ENCODE measurements at places on chromosomes 16 and 17.

DNA sequence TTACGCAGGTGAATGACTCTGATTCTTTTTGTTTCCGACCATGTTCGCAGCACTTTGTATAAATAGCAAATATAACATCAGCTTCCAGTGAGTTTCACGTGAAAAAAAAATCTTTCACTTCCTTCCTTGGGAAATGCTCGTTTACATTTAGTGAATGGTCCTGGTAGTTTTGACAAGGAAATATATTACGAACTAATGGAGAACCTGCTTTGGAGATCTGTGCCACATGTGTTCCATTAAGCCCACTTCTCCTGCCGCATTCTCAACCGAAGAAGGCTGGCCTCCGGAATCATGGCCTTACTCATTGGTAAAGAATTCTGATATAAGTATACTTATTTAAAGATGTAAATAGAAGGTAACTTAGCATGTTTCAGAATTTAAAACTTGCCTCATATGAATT, 3.6 kb downstream of the CRAMP1 start:
- peak; percentile 52 for DNase-seq

- DNase-seq: no peak
Measured at GRCh38 chr16:89902980-89903379, 15.7 kb upstream of the MC1R start.

GRCh38 chr16:74749291-74750055, 25.1 kb downstream of the FA2H start:
- no peak for DNase-seq

- no peak for DNase-seq
Measured at GRCh38 chr17:82600731-82601446, 47.4 kb downstream of the WDR45B start.

- DNase-seq: peak; percentile 39
Measured at GRCh38 chr17:10063730-10064241, 134.6 kb downstream of the GAS7 start.

GRCh38 chr17:72432143-72432621, 311.4 kb downstream of the SOX9 start:
- DNase-seq: no peak

DNA sequence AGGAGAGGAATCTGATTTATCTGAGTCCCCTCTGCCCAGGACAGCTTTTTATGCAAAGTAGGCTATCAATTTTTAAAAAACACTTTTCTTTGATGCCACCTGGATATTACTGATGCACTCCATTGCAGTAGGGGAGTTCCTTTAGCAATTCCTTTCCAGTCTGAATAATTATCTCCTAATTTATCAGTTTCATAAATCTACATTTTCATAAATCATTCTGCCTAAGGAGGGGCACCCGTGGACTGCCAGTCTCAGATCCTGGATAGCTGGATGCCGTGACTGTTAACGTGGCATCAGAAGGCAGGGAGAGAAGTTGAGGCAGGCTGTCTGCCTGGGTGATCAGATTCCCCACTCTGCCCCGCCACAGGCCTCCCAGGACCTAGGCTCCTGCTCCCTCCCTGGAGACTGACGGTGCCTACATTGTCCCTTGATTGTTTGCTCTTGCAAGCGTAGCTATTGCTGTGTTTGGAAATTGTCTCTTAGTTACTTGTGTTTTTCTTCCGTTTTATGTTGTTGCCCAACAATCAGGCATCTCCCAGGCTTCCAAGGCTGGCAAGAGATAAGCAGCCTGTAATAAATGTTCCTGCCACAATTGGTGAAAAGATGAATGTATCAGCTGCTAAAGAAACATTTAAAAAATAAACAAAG, 75.2 kb downstream of the KATNIP start:
- no peak for DNase-seq

DNA sequence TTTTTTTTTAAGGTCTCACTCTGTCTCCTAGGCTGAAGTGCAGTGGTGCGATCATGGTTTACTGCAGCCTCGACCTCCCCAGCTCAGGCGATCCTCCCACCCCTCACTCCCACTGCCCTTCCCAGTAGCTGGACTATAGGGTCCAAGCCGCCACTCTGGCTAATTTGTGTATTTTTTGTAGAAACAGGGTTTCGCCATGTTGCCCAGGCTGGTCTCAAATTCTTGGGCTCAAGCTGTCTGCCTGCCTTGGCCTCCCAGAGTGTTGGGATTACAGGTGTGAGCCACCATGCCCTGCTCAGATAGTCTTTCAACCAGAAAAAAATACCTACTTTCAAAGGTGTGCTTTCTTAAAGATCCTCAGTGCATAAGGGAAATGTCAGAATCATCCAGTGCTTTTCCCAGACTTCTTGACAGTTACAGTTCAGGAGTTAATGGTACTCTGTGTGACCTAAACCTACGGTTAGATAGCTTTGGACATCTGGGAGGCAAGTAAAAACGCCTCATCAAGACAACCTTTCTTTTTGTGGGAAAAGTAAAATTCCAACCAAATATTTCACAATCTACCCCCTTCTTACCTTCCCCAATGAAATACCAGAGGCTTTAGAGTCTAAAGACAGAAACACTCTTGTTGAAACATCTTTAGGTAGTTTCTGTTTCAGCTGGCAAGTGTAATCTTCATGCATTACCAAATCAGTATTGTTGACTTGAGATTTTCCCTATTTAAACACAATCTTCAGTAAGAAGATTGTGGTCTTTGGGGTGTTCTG, 6.8 kb downstream of the RSPRY1 start:
- DNase-seq: peak; percentile 69

- no peak for DNase-seq
Measured at GRCh38 chr16:88810166-88810911, 1.4 kb downstream of the APRT start.

DNA sequence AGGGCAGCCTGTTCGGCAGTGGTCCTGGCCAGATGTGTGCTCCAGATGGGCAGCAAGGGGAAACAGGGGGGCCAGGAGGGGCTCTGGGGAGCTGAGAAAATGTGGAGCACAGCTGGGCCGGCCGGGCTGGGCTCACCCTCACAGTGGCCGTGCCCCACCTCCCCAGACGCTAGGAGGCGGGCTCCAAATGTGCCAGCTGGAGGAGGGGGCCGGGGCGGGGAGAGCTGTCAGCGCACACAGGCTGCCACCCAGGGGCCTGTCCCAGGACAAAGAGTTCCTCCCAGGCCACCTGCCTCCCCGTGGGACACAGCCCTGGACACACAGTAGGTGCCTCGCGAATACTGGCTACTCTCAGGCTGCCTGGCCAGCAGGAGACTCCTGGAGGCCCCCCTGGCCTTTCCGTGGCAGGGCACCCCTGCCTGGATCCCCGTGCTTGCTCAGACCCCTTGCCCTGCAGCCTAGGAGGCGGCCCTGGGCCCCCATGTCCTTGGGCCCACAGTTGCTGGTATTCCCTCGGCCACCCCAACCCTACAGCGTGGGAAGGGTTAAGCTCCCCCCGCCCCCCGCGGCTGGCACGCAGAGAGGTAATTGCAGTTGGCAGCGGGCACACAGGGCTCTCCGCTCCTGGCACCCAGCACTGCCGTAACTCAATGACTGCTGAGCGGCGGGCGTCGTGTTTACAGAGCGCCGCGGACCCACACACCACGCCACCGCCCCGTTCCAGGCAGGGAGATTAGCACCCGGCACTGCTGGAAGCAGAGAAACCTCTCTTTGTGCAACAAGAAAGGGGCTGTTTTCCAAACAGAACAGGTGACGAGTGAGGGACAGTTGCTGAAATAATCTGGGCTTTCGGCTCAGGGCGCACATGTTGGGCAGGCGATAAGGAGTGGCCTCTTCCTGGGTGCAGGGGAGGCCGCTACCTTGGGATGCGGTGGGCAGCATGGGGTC, 32.2 kb downstream of the BAHCC1 start:
- no peak for DNase-seq

DNA sequence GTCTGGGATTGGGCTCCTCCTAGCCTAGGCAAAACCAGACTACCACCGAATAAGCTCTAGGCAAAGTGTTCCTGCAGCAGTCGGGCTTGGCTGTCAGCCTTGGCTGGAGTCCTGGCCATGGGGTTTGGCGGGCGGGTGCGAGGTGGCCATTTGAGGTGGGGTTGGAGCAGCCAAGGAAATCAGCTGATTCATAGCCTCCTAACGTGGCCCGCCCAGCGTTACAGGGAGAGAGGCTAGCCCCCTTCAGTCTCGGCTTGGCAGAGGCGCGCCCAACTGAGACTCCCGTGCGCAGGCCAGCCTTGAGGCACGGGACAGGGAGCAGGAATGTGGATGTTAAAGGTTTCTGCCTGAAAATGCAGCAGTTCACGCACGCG, 1.9 kb downstream of the PMP22 start:
- peak; percentile 82 for DNase-seq

DNA sequence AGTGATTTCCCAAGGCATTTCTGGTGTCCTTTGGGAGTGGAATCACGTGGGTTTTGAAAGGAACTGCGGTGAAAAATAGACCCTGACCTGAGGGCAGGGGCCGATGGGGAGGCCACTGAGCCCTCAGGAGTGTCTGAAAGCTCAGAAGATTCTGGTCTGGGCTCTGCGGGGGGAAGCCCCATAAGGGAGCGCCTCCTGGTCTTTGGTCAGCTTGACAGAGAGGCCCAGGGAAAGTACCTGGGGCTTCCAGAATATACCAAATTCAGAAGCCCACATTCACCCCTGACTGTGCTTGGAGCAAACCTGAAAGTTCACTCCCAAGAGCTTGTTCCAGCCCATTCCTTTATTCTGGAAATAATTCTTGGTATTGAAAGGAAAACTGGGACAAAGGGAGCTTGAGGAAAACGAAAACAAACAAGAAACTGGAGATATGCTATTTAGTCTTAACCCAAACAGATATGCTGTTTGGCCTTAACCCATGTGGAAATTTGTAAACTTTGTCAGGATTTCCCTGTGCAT, 23.2 kb upstream of the NAGLU start:
- no peak for DNase-seq

DNA sequence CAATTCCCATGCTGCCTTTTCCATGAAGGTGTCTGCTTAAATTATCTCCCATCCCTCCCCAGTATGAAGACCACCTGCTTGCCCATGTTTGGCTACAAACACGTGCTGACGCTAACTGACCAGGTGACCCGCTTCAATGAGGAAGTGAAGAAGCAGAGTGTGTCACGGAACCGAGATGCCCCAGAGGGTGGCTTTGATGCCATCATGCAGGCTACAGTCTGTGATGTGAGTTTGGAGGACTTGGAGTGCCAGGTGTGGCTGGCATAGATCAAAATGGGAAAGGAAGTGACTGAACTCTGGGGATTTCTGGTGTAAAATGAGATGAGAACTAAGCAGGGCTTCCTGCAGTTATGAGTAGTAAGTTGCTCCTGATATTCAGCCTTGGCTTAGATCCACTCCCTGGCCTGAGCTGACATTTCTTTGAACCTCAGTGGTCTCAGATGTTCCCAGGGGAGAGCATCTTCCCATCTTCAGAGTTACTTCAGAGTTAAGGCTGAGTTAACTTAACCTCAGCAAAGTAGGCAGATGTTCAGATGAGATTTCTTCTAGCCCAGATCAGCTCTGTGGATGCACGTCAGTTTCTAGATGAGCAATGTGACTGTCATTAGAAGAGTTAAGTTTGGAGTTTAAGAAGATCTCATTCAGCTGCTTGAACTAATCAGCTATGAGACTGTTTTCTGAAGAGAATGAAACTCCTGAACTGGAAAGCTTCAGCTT, 32.7 kb downstream of the ITGB3 start:
- DNase-seq: peak; percentile 58

DNA sequence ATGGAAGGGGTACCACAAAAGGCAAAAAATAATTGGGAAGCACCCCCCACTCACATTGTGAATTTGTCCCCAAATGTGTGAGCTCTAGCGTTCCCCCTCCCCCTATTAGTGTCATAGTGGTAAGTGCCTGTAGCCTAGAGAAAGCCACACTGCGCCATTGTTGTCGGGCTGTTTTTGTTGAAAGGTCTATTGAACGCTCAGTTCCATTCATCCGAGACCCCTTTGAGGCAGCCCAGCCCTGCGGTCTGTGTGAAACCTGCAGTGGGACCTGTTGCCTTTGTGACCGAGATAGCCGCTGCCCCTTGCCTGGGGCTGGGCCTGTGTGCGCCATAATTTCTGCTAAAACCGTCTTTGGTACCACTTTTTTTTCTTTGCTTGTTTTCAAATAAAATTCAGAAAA, 3.0 kb downstream of the JPT2 start:
- DNase-seq: no peak

DNA sequence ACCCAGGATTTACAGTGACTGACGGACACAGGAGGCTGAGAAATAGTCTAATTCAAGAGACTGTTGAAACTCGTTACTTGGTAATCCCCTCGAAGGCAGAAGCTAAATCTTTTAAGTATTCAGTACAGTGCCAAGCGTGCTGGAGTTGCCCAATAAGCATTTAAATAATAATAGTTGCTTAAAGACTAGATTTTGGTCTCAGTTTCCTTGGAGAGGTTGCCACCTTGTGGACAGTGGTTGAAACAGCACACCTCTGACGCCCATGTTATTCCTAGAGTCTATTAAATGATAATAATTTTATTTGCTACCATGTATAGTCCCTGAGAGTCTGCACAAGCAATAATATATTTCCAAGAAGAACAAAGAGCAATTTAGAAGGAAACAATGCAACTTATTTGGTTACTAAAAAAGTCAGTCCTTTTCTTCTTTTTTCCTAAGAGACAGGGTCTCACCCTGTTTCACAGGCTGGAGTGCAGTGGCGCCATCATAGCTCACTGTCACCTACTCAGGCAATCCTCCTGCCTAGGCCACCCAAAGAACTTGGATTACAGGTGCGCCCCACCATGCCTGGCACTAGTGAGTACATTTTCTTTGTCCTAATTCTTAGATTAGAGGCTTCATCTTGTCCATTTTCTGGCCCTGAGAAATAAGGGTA, 138.0 kb upstream of the NUDT7 start:
- DNase-seq: peak; percentile 57

DNA sequence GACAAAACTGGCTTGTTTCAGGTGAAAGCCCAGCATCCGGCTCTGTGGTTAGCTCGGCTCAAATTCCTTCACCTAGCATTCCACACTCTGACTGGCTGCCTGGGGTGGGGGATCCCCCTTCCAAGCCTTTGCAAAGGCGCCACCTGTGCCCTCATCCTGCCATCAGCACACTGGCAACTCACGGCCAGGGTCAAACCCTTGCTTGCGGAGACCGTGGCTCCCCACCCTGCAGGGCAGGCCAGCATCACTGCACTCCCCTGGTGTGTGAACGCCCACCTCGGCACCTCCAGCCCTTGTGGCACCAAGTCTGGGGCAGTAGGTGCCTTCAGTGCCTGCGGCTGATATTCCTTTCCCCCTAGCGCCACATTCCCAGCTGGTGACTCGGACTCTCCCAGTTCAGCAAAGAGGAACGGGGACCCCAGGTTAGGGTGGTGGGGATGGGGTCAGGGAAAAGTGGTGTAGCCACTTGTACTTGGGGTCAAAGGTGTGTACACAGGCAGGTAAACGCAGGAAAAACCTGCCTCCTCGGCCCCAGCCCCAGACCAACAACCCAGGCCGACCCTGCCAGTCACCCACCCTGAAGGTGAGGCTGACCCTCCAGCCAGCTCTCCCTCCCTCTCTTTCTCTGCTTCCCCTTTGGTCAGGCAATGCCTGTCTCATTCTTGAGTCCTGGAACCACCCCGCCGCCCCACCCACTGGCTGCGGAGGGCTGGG, 1.1 kb downstream of the FLII start:
- no peak for DNase-seq

DNA sequence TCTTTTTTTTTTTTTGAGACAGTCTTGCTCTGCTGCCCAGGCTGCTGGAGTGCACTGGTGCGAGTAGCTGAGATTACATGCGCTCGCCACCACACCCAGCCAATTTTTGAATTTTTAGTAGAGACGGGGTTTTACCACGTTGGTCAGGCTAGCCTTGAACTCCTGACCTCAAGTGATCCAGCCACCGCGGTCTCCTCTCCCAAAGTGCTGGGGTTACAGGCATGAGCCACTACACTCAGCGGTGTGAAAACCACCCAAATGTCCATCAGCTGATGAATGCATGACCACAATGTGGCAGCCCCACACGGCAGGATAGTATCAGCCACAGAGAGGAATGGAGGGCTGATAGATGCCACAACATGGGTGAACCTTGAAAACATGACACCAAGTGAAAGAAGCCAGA, 2.1 kb downstream of the P2RX5 start:
- DNase-seq: no peak

- no peak for DNase-seq
Measured at GRCh38 chr17:80110447-80110812, 9.0 kb downstream of the GAA start.
